ENCODE measurements at places on chromosomes 1 and 21.
A peak's percentile ranks its signal among the peaks of the same experiment; 100 is the strongest.

GRCh38 chr1:110136911-110137310 lies 13.4 kb upstream of the SLC6A17 start:
- peak; percentile 92 for DNase-seq

- no peak for DNase-seq
These were observed 109.5 kb upstream of the F3 start for GRCh38 chr1:94651076-94651475.

DNA sequence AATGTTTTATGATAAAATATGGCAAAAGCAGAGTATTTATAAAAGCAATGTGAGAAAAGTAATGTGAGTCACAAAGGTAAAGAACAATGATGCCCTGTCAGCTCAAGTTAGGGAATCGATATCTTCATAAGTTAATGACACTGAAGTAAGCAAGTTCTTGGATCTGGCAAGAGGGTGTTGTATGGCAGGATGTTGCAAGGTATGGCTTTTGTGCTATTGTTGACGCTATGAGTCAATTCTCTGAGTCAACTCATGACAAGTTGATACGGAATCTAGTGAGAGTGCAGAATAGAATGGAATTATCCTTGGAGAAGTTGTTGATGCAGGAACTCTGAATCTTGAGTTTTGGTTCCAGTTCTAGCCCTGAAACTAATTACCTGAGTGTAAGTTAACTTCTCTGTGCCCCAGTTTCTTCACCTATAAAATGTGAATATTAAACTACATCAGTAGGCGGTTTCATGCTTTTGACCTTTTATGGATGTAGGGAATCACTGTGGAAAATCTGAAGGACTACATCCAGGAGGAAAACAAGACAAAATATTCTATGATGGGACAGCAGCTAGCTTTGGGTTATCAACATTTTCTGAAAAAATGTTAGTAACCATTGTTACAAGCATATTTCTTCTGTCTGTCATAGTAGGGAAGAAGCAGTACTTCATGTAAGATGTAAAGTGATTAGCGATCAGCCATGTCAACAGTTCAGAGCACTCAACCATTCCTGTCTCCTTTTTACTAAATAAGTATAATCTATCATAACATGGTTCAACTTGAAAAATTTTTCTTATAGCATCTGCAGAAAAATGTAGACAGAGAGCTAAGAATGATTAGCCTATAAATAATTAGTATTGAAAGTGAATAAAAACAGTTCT lies 96.9 kb downstream of the ATP6V1G3 start:
- no peak for DNase-seq

DNA sequence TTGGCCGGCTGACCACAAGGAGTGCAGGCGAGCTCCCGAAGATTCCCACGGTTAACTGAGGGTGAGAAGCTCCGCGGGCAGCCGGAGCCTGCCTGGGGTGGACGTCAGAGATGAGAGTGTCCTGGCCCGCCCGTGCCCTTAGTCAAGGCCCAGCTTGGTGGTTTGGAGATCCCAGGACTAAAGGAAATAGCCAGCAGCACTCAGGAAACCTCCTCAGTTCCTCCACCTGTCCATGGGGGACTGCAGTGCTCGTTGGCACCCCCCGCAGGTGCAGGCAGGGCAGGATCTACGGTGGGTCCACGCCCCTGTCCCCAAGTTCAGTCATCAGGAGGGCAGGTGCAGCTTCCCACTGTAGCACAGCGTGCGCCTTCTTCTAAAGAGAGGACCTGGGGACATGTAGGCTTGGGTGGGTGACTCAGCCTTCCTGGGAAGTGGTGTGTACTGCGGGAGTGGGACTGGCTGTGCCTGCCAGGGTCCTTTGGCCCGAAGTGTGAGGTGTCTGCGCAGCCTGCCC lies 32.5 kb downstream of the SLX9 start:
- DNase-seq: no peak

DNA sequence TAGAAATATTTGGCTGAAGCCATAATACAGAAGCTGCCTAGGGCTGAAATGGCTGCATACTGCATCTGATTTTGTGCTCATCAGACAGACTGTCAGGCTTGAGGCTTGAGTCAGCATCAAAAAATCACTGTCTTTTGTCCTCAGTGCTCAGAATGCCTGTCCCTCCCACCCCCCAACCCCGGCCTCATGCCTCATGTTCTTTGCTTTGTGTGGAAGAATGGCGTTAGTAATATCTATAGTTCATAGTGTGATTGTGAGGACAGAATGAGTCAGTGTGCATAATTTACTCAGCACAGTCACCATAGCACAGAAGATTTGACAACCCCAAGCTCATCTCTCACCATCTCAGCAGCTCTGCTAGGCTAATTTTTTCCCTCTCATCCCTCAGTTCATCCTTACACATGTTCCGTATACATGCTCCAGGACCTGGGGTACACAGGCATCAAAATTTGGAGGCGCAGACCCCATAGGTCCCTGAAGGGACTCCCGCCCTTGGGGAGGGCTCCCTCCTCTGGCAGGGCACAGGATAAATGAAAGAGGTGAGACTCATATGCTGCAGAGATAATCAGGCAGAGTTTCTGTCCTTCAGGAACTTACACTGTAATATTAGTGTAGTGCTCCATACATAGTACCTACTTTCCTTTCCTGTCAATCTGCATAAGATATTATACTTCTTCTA lies 159.1 kb upstream of the C8B start:
- no peak for DNase-seq

DNA sequence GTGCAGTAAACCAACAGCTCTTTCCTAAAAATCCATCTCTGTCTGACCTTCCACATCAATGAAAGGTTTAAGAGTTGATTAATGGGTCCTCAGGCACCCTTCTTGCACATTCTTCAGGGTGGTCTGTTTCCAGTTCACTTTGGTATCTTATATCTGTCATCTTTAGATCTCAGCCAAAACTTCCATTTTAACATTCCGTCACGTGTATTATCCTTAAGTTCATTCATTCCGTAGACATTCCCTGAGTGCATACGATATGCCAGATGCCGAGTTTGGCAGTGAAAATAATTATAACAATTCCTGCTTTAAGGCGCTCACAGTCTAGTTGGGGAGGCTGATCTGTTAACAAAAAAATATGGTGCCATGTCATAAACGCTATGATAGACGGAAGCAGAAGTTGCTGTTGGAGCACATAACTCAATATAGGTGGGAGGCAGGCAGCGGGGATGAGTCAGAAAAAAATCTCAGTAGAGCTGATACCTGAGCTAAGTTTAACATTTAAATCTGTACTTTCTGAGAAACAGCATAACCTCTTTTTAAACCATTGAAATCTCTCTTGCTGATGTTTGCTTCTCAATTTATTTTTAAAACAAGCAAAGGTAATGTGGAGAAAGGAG lies 59.6 kb upstream of the HOOK1 start:
- DNase-seq: no peak

DNA sequence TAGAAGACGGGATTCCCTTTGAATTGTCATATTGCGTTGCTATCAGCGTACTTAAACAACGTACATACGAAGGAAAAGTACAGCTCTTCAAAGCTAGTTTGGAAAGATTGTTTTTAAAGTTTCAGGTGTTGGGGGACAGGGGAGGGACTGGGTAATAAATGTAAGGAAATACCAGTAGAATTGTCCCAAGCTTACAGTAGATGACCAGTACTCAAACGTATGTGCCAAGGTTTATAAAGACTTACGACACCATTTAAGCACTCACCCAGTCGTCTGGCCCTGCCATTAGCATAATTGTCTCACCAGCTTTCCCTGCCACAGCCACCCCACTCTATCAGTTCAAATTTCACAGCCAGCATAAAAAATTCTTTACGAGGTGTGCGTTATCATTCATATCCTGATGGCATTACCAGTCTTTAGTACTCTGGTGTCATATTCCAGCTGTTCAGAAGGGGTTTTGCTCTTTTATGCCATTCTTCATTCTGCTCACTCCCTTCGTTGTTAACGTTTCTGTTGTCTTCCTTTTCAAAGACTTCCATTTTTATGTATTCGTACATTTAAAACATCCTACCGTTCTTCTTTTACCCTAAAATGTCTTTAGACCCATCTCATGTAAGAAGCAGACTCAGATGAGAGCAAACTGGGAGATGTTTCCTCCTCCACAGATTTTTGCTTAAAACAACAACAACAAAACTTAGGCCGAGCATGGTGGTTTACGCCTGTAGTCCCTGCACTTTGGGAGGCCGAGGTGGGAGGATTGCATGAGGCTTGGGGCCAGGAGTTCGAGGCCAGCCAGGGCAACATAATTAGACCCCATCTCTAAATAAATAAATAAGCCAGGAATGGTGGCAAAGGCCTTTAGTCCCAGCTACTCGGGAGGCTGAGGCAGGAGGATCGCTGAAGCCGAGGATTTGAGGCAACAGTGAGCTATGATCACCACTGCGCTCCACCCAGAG lies 1.0 kb upstream of the HP1BP3 start:
- peak; percentile 16 for DNase-seq

GRCh38 chr1:240555524-240555923 lies 56.4 kb downstream of the GREM2 start:
- DNase-seq: no peak

GRCh38 chr1:57357462-57357861 lies 66.4 kb downstream of the DAB1 start:
- DNase-seq: no peak

- DNase-seq: peak; percentile 53
These were observed 735 bp downstream of the TTC13 start for GRCh38 chr1:230977761-230978490.

GRCh38 chr1:116556289-116557006 lies 14.4 kb downstream of the CD58 start:
- DNase-seq: no peak

DNA sequence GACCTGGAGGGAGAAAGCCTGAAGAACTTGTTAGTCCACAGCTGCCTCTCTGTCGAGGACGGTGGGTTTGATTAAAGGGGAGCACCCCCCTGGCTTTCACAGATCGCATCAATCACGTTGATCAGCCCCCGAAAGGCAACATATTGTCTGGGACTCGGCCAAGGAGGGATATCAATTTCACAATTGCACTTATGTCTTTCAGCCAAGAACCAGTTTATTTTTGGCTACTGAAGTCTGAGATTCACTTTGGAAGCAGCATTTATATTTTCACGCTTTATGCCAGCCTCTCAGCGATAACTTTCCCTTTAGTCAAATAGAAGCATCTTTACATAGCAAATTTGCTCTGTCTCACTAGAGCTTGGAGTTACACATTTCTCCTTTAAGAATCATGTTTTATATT lies 253.2 kb upstream of the RRP15 start:
- DNase-seq: no peak

- DNase-seq: peak; percentile 51
These were observed 12.4 kb downstream of the KLHDC8A start for GRCh38 chr1:205344066-205344928.

GRCh38 chr1:24279590-24280232 lies 39.4 kb upstream of the GRHL3 start:
- no peak for DNase-seq

- DNase-seq: no peak
These were observed 2.9 kb downstream of the TATDN3 start for GRCh38 chr1:212794561-212795014.

GRCh38 chr1:77030401-77031105 lies 163.3 kb downstream of the ST6GALNAC5 start:
- no peak for DNase-seq

DNA sequence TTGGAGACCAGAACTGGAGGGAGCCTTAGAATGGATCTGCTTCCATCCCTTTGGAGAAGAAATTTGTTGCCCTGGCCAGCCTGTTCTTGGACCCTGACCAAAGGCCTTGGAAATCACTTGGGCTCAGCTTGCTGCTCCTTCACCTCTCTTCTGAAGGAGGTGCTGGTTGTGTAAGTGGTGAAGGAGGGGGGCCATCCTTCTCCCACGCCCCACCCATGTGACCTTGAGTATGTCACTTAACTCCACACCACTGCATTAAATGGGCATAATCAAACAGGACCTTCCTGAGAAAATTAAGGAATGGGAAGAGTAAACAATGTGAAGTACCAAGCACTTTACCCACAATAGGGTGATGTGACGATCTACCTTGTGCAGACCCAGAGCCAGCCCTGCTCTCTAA lies 68.3 kb upstream of the GJB5 start:
- no peak for DNase-seq

GRCh38 chr1:14778898-14779865 lies 180.7 kb downstream of the KAZN start:
- no peak for DNase-seq

DNA sequence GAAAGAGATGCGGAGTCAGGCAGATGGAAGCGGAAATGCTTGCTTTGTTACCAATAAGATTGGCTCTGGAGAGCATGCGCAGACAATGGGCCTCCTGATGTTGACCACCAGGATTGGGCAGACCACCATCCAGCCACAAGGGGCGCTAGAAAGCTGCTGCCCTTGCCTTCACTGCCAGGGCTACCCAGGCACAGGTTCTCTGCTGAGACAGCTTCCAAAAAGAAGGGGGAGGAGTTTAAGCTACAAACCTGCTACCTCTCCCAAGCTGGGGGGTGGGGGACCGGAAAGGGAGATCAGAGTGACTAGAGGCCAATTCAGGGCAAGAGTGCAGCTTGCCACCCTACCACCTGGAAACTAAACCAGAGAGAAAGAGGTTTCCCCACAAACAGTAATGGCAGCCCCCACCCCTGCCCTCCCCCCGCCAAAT lies 369.7 kb downstream of the RRAGC start:
- DNase-seq: peak; percentile 5
